AML-193 (cell line): ENCODE measurements at places on chromosomes 13 and 19.

GRCh38 chr13:114021464-114022308 lies 47.8 kb upstream of the C13orf46 start:
- no peak for DNase-seq

GRCh38 chr13:114339857-114340534 lies 25.7 kb downstream of the CHAMP1 start:
- peak; percentile 81 for DNase-seq

GRCh38 chr19:40244579-40245317 lies 18.3 kb upstream of the CCNP start:
- DNase-seq: no peak

- DNase-seq: no peak
Observed at GRCh38 chr19:410243-410781, 1.4 kb upstream of the C2CD4C start.

GRCh38 chr13:66751691-66752090 lies 478.4 kb downstream of the PCDH9 start:
- no peak for DNase-seq

- DNase-seq: no peak
Observed at GRCh38 chr19:35117116-35117515, 1.5 kb downstream of the FXYD3 start.

DNA sequence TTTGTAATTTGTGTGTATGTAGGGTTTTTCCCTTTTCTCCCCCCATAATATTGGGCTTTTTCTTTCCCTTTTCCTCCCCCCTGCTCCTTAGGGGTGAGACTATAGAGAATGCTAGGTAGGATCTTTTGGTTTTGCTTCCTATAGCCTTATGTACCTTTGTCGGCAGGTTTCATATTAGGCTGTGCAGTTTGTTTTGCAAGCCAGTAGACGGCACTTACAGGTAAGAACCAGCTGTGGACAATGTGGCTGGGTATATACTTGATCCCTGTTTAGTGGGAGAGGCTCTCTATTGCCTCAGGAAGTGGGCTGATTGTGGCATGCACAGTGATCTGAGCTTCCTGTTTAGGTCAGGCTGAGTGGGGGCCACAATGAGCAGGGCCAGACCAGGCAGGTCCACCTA lies 359.2 kb upstream of the OBI1 start:
- no peak for DNase-seq

DNA sequence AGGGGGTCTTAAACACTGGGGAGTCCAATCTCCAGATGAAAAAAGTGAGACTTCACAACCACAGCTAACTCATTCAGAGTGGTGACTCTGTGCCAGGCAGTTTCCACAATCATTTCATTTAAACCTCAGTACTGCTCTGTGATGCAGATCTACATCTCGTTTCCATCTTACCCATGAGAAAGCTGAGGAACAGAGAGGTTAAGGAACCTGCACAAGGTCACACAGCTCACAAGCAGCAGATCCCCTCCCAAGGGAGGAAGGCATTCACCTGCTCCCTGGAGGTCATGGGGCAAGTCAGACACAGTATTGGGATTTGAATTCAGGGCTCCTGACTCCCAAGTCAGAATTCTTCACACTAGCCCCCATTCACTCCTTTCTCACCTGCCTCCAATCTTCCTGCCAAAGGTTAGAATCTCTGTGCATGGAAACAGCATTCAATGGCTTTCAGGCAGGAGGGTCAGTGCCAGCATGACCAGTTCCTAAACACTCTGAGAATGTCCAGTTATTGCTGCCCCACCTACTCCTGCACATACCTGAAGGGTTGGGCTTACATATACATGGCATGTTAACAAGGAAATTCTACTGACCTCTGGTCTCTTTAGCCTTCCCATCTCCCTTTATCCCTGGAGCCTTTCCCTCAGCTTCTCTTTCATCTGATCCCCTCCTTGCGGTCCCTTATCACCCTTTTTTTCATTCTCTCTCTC lies 1.9 kb downstream of the CABP5 start:
- DNase-seq: no peak

DNA sequence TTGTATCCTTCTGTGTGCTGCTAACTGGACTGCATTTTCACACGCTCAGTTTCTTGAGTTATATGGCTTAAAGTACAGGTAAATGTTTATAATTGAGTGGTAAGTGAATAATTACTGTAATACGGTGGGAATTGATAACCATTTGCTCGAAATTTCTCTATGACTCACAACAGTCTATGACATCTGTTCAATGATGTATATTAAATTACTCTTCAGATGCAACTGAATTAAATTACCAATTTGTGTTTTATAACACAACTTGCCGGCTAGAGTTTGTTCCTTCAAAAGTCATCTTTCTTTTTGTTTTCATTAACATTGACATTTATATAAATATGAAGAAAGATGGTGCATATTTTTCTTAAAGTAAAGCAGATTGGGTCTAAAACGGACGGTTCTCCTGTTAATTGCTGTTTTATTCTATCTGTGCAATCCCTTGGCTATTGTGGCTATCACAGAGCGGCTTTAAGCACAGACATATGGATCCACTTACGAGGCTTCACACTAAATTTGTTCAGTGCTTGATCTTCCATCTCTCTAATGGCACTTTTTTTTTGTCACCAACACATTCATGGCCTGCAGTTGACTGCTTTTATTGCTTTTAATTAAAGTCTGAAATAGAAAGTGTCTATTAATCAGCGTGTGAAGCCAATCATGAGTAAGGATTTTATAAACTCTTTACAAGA lies 1291.6 kb upstream of the SLC10A2 start:
- DNase-seq: no peak

DNA sequence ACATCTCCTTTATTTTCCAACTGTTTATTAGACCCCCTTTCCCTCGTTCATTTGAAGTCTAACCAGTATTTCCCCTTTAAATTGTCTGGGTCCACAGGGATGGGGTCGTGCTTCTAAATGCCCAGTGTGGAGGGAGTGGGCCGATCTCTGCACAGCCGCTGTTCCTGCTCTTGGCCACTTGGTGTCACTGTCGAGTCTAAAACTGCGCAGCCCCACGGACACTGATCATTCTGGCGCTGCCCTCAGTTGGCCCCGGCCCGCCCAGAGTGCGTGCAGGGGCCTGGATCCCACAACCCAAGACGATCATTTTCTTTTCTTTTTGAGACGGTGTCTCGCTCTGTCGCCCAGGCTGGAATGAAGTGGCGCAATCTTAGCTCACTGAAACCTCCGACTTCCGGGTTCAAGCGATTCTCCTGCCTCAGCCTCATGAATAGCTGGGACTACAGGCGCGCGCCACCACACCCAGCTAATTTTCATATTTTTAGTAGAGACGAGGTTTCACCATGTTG lies 12.0 kb downstream of the WDR88 start:
- DNase-seq: peak; percentile 41

- DNase-seq: peak; percentile 88
Observed at GRCh38 chr13:104773775-104774174, 1707.6 kb upstream of the SLC10A2 start.

GRCh38 chr19:28605501-28606268 lies 607.3 kb downstream of the UQCRFS1 start:
- no peak for DNase-seq

GRCh38 chr13:106143930-106144709 lies 391.3 kb downstream of the EFNB2 start:
- no peak for DNase-seq

- peak; percentile 37 for DNase-seq
Observed at GRCh38 chr13:102771298-102772041, 2.1 kb downstream of the TEX30 start.

DNA sequence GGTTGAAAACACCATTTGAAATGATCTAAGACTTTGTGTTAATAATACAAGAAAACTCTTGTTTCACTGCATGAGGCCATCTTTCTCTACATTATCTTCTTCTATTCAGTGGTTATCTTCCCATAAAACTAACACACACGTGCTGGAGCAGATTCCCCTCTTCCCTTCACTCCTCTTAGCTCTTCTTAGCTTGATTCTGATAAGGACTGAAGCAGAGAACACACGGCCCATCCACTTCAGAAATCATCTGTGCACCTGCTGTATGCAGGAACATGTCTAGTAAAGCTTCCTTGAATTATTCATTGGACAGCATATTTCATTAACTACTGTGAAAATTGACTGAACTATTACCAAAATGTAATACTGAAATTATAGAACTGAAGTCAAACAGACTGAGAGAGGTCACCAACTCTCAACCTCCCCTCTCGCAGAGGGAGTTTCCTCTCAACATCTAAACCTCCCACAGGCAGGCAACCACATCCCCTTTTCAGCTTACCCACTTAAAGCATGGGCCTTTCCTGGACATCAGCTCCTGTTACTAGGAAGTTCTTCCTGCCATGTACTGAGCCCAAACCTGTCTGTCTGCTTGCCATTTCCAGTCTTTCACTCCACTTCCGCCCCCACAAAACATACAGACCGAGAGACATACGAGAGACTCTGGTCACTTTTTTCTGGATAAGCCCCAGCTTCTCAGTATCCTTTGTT lies 113.9 kb downstream of the CRYL1 start:
- peak; percentile 94 for DNase-seq

GRCh38 chr13:23541221-23541824 lies 28.9 kb upstream of the TNFRSF19 start:
- no peak for DNase-seq

DNA sequence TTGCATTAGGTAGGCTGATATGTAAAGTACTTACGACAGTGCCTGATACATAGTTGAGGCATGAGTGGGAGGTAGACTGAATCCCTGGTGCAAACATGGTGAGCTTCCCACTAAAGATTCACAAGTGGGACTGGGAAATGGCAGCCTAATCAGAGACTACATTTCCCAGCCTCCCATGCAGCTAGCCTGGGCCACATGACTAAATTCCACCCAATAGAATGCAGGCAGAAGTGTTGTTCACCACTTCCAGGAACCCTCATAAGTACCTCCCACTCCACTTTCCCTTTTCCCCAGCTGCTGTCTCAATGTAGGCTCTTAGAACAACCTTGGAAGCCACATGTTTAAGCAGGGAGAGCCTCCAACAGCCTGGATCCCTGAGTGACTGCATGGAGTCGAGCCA lies 104.9 kb downstream of the CACNA1A start:
- DNase-seq: no peak
